H54 (cell line): ENCODE measurements at places on chromosomes 7 and 10.

- no peak for DNase-seq
These were observed 142.2 kb downstream of the ATXN7L1 start for GRCh38 chr7:105734233-105734632.

GRCh38 chr10:119663866-119664698 is 12.9 kb downstream of the BAG3 start:
- no peak for DNase-seq

DNA sequence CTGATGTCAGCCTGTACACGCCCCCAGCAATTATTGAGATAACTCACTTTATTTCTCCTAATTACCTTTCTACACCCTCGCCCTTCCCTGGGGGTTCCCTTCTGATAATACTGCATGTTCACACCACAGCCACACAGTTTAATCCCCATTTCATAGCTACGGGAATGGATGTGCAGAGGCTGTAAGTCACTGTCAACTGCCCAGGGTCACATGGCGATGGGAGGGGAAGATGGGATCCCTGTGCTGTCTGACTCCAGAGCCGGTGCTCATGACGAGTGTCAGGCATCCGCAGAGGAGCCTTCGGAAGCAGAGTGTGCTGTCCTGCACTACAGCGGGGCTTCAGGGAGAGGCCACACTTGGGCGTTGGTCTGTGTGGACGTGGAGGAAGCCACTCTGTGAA is 688.7 kb downstream of the SDK1 start:
- no peak for DNase-seq

DNA sequence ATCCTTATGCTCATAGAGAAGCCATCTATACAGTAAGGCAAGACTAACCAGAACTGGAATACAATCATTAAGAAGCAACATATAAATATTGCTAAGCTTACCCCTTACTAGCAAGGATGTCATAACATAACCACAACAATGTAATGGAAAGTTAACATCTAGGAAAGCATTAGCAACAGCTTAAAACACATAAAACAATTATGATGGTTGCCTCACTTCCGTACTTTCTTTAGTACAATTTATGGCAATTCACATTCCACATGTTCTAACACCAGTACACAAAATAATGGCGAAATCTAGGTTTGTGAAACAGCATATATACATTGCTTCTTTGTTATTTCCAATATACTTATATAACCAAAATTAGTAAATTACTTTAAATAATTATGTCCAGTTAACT is 195.0 kb downstream of the AHR start:
- DNase-seq: no peak

GRCh38 chr7:127932496-127932895 is 98.7 kb downstream of the LRRC4 start:
- no peak for DNase-seq

DNA sequence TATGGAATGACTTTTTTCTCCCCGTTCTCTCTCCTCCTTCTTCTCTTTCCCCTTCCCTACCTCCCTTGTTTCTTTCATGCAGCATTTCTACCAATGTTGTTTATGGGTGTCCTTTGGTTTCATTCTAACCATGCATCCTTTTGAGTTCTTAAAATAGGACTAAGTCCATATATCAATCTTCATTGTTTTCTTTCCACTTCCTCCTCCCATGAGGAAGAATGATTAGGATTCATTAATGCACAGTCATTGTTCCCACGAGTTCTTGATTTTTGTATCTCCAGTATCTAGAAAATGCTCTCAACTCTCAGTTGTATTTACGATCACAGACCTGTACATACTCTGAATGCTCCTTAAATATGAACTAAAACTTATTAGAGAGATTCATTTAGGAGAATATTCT is 153.3 kb downstream of the LRRC4 start:
- no peak for DNase-seq

GRCh38 chr7:66804001-66804400 is 63.5 kb downstream of the RABGEF1 start:
- DNase-seq: no peak

- no peak for DNase-seq
These were observed 1439.9 kb upstream of the CELF2 start for GRCh38 chr10:9577746-9578145.

- no peak for DNase-seq
These were observed 37.0 kb upstream of the CASD1 start for GRCh38 chr7:94472608-94473007.

GRCh38 chr7:135731-136645 is 56.4 kb upstream of the FAM20C start:
- DNase-seq: no peak

- no peak for DNase-seq
These were observed 6.7 kb upstream of the MGAM2 start for GRCh38 chr7:142104550-142105527.
